ENCODE measurements at places on chromosomes 12 and 14. TPM values are rescaled to one million over a fixed set of nuclear protein-coding genes. Genes with fewer than 3 reads are reported as not detected.

- H3K27ac ChIP-seq = no peak overlapping the region
- H3K4me3 ChIP-seq = no peak overlapping the region
- DNase-seq = no peak
- H3K4me1 ChIP-seq = no peaks in the 10 kb centered on the region
- no peaks in the 10 kb centered on the region for H3K36me3 ChIP-seq
Observed at GRCh38 chr12:20144341-20144740, 224.0 kb upstream of the PDE3A start.

- H3K27ac ChIP-seq = no peak overlapping the region
- no peaks in the 10 kb centered on the region for H3K4me1 ChIP-seq
- no peaks in the 10 kb centered on the region for H3K27me3 ChIP-seq
- no peak overlapping the region for H3K4me3 ChIP-seq
Observed at GRCh38 chr12:14213542-14213941, 151.9 kb upstream of the ATF7IP start.

- DNase-seq = no peak
- H3K4me1 ChIP-seq = peaks cover 20% of the 10 kb centered on the region
- H3K36me3 ChIP-seq = no peaks in the 10 kb centered on the region
- no peaks in the 10 kb centered on the region for H3K27me3 ChIP-seq
Observed at GRCh38 chr14:99257673-99258221, 14.2 kb downstream of the BCL11B start.

DNA sequence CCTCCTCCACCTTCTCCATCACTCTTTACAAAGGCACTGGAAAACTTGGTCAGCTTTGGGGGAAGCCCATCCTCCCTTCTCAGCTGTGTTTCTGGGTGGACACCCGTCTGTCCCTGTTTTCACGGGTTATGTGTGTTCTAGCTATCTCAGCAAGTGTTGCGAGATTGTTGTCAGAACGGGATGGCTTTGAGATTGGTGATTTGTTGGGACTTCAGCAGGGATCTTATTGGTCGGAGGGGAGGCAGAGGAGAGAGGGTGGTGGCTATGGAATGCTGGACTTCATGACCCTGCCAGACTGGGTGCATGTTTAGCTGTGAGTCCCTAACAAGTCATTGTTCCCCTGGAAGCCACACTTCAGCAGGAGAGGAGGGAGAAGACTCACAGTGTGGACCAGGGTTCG is 2.1 kb downstream of the USP5 start:
- no peak for DNase-seq
- H3K27me3 ChIP-seq = no peaks in the 10 kb centered on the region
- peaks cover 2% of the 10 kb centered on the region for H3K4me1 ChIP-seq
- H3K27ac ChIP-seq = no peak overlapping the region

GRCh38 chr12:115553622-115554021 is 723.9 kb downstream of the MED13L start:
- H3K36me3 ChIP-seq = no peaks in the 10 kb centered on the region
- no peak overlapping the region for H3K4me3 ChIP-seq
- H3K4me1 ChIP-seq = no peaks in the 10 kb centered on the region
- H3K27me3 ChIP-seq = no peaks in the 10 kb centered on the region

- peaks cover under 1% of the 10 kb centered on the region for H3K4me1 ChIP-seq
- no peak overlapping the region for H3K4me3 ChIP-seq
- H3K27ac ChIP-seq = no peak overlapping the region
- no peak for DNase-seq
- peaks cover 4% of the 10 kb centered on the region for H3K36me3 ChIP-seq
Observed at GRCh38 chr12:55732288-55732687, 3.5 kb upstream of the CD63 start.

GRCh38 chr14:22412926-22413411 is 176.1 kb downstream of the DAD1 start:
- H3K4me1 ChIP-seq = no peaks in the 10 kb centered on the region
- no peaks in the 10 kb centered on the region for H3K27me3 ChIP-seq
- peak; percentile 58 for DNase-seq
- H3K4me3 ChIP-seq = no peak overlapping the region
- H3K27ac ChIP-seq = peak overlapping the region; percentile 22

- H3K4me3 ChIP-seq = no peak overlapping the region
- no peak overlapping the region for H3K27ac ChIP-seq
- no peaks in the 10 kb centered on the region for H3K27me3 ChIP-seq
- no peak for DNase-seq
- peaks cover 5% of the 10 kb centered on the region for H3K4me1 ChIP-seq
Observed at GRCh38 chr12:45915405-45915804, 75.0 kb downstream of the SCAF11 start.

DNA sequence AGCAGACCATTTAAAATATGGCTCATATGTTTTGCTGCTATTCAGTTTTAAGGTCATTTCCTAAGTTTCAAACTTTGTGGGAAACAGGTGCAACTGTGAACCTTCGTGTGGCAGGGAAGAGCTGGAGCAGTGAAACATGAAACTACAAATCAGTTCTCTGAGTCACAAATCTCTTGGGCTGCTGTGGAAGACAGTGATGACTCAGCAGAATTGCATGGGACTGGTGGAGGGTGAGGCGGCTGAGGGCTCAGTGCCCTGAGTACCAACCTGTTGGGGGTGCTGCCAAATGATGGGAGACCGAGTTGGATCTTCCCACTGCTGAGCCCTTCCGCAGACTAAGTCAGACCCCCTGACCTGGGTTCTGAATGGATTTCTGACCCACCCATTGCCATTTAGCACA is 8.4 kb upstream of the CALM1 start:
- peaks cover 7% of the 10 kb centered on the region for H3K27me3 ChIP-seq
- DNase-seq = peak; percentile 64
- H3K4me1 ChIP-seq = no peaks in the 10 kb centered on the region

DNA sequence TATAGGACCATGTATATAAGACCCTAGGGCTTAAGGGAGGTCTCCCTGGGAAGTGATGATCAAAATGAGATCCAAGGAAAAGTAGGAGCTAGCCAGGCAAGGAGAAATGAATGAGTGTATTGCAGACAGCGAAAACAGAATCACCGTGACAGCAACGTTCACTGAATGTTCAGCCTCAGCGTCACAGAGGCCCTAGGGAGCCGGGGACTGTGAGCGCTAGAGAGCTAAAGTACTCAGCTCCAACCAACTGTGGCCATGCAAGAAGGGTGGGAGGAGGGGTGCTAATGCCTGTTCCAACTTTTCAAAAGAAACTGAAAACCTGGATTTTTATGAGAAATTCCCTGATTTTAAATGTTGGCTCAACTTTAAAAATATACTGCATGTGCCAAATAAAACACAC is 105.5 kb upstream of the CCND2 start:
- H3K4me1 ChIP-seq = peaks cover 3% of the 10 kb centered on the region
- no peaks in the 10 kb centered on the region for H3K36me3 ChIP-seq
- peak; percentile 67 for DNase-seq

DNA sequence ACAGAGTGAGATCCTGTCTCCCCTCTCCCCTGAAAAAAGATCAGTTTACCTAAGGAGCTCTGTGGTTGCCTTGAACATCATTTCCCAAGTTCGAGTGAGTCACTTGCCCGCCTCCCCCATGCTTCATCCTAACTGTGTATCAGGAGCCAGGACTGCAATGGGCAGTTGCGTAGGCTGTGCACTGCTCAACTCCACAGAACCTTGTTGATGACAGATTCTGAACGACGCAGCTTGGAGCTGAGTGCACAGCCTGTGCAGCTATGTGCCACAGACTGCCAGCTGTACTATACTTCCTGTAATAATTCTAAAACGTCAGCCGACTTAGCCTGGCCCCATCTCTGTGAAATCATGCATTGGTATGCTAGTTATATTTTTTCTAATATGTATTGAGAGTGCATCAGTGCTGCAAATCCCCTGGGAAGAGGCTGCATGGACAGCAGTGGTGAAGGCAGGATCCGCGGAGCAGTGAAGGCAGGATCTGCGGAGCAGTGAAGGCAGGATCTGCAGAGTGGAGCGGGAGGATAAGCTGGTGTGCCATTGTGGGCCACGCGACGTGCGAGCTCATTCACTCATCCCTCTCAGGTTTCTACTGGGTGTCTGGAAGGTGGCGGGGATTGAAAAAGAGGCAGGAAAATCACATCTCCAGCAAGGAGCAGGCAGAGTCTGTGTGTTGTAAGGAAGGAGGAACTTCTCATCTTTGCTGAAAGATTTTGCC is 80.8 kb downstream of the GALNT9 start:
- DNase-seq = no peak
- no peaks in the 10 kb centered on the region for H3K4me1 ChIP-seq
- no peaks in the 10 kb centered on the region for H3K27me3 ChIP-seq
- no peaks in the 10 kb centered on the region for H3K36me3 ChIP-seq
- no peak overlapping the region for H3K27ac ChIP-seq

DNA sequence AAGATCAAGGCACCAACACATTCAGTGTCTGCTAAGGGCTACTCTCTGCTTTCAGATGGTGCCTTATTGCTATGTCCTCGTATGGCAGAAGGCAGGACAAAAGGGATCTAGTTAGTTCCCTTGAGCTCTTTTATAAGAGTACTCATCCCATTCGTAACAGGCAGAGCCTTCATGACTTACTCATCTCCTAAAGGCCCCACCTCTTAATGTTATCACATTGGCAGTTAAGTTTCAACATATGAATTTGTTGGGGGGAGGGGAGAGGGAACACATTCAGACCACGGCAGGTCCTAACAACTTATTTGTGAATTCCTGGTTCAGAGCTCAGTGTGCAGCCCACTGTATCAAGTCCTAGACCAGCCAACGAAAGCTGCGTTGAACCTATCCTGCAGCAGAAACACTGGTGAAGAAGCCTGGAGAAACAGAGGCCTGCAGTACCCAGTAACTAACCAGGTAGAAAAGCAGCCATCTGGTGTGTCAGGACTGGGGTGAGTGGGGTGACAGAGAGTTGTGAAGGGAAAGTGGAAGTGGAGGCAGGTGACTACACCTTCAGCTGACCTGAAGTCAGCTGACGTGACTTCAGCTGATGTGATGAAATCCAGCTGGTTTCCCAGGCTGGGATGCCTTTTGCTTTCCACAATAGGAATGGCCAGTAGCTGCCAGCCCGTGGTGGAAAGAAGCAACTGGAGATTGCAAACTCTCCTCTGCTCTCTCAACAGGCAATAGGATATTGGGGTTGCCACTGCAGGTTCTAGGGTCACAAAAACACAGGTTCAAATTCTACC is 101.6 kb upstream of the PLXNC1 start:
- H3K36me3 ChIP-seq = no peaks in the 10 kb centered on the region
- no peak overlapping the region for H3K27ac ChIP-seq
- H3K4me1 ChIP-seq = peaks cover 8% of the 10 kb centered on the region
- H3K4me3 ChIP-seq = no peak overlapping the region
- DNase-seq = no peak

DNA sequence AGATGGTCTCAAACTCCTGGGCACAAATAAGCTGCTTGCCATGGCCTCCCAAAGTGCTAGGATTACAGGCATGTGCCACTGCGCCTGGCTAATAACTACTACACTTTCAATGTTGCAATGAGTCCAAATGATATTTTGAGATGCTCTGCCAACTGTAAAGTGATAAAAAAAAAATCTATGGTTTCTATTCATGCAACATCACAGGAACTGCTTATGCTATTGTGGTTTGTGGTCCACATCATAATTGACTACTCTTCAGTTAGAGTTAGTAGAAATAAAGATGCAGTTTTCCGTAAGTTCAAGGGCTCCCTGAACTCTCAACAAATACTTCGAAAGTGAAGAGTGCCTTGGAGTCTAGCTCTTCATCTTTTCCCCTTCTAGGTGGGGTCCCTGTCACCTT is 239.4 kb downstream of the C12orf75 start:
- H3K4me3 ChIP-seq = no peak overlapping the region
- H3K27me3 ChIP-seq = no peaks in the 10 kb centered on the region
- no peaks in the 10 kb centered on the region for H3K4me1 ChIP-seq
- no peaks in the 10 kb centered on the region for H3K36me3 ChIP-seq

DNA sequence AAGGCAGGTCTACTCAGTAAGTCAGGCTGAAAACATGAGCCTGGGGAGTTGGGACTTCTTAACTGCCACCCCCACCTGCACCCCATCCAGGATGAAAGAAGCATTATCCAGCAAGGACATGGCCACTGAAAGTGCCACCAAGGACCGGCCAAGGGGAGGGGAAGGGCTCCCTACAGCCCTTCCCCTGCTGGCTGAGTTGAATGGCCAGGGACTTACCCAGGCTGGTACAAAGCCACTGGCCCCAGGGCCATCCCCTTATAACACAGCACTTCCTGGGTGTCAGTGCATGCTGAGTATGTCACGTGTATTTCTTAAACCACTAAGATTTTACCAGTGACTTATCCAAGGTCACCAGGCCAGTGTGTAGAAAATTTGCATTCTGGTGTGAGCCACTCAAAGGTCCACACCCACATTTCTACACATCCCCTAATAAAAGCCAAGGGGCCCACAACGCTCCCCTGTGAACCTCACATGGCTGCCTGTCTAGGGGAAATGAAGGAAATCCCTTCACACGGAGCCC is 29.3 kb upstream of the ZFP36L1 start:
- H3K36me3 ChIP-seq = no peaks in the 10 kb centered on the region
- no peak overlapping the region for H3K4me3 ChIP-seq
- no peaks in the 10 kb centered on the region for H3K27me3 ChIP-seq
- H3K27ac ChIP-seq = no peak overlapping the region
- no peak for DNase-seq
- peaks cover 4% of the 10 kb centered on the region for H3K4me1 ChIP-seq

- H3K36me3 ChIP-seq = no peaks in the 10 kb centered on the region
- H3K4me3 ChIP-seq = no peak overlapping the region
Observed at GRCh38 chr14:76829013-76829365, 2.8 kb downstream of the LRRC74A start.

DNA sequence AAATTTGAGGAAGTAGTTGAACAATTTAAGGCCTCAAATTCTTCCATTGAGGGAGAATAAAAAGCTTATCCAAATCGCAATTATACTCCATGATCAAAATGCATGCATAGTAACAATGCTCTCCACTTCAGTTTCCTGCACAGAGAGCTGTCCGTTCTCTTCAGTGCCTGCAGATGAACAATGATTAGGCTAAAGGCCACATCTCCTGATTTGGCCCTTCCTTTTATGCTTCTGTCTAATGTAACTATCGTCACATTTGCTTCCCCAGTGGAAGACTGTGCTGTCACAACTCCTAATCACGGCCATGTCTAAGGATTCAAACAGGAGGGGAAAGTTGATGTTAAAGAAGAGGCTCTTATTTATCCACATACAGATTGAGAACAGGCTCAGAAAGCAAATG is 113.6 kb upstream of the NPAS3 start:
- H3K27me3 ChIP-seq = no peaks in the 10 kb centered on the region
- no peak overlapping the region for H3K27ac ChIP-seq
- no peak for DNase-seq
- no peaks in the 10 kb centered on the region for H3K4me1 ChIP-seq
- no peaks in the 10 kb centered on the region for H3K36me3 ChIP-seq

The SP1 gene
- 99.6 TPM for total RNA-seq

The MORN3 gene
- 1.3 TPM for total RNA-seq

The LMNTD1 gene
- total RNA-seq = 53.2 TPM

The PMCH gene
- not detected for total RNA-seq

The SVOP gene
- not detected for total RNA-seq

The HECTD4 gene
- 46.6 TPM for total RNA-seq

The SOX5 gene
- total RNA-seq = 6.8 TPM

The ARHGAP9 gene
- total RNA-seq = 1.3 TPM

The CCDC184 gene
- total RNA-seq = not detected

The SLC2A3 gene
- total RNA-seq = 2,222 TPM

The EML5 gene
- total RNA-seq = 2.3 TPM

The STYK1 gene
- total RNA-seq = 4.5 TPM

The ASPG gene
- total RNA-seq = 0.71 TPM

The ULK1 gene
- total RNA-seq = 90.3 TPM

The PTPN21 gene
- 21.5 TPM for total RNA-seq

All from endodermal cell (in vitro differentiated cells).